ENCODE measurements at places on chromosomes 6 and 20.

DNA sequence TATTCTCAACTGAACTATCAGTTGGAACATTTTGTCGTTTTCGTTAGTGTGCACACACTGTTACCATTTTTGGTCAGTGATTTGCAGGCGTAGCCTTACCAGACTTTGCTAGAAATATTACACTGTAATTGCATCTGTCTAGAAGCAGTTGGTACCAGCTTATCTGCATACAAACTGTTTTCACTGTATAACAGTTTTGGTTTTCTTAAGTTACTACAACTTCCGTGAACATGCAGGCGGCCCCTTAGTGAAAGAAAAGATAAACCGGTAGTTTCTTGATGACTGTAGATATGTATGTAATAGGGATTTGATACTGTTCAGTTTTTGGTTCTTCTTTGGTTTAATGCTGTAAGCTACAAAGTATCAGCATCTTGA is 1.3 kb downstream of the DSTN start:
- DNase-seq: no peak

- no peak for DNase-seq
Measured at GRCh38 chr6:145725570-145725969, 9.8 kb downstream of the EPM2A start.

DNA sequence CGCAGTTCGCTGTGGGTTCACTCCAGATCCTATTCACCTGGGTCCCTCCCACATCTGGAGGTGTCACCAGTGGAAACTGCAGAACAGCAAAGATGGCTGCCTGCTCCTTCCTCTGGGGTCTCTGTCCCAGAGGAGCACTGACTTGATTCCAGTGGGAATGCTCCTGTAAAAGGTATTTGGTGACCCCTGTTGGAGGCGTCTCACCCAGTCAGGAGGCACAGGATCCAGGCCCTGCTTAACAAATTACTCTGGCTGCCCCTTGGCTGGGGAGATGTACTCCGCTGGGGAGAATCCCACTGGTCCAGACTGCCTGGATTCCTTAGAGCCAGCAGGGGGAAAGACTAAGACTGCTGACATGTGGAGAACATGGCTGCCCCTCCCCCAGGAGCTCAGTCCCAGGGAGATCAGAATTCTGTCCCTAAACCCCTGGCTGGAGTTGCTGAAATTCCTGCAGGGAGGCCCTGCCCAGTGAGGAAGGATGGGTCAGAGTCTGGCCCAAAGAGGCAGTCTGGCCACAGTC is 483.0 kb downstream of the CBLN4 start:
- DNase-seq: no peak

DNA sequence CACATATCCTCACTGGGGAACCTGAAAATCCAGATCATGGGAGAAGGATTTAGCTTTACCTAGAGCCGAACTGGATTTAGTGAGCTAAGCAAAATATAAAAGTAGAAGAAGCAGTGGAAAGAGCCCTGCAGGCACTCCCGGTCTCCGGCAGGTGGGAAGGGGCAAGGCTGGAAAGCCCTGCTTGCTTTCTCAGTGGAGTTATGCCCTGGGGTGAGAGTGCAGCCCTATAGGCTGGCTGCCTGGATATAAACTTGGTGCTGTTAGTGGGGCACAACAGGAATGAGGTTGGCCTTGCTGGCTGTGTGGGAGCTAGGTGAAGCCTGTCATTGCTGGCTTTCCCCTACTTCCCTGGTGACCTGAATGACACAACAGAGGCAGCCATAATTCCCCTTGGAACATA is 122.0 kb downstream of the CDK19 start:
- no peak for DNase-seq

DNA sequence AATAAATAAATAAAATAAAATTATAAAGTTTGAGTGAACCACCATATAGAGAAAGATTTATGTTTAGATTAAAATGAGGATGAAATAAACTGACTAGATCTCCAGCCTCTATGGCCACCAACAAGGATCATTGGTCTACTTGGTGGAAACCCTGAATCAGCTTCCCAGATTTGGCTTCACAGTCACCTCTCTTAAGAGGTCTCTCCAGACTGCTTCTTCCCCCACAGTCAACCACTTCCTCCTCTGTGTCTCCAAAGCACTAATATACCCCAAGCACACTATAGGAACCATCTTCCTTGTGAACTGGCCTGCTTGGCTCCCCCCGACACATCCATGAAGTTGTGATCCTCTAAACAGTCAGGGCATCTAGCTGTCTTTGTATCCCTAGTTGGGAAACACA is 529.6 kb upstream of the RNF217 start:
- no peak for DNase-seq

GRCh38 chr6:152598901-152599537 is 38.1 kb downstream of the SYNE1 start:
- DNase-seq: peak; percentile 40

DNA sequence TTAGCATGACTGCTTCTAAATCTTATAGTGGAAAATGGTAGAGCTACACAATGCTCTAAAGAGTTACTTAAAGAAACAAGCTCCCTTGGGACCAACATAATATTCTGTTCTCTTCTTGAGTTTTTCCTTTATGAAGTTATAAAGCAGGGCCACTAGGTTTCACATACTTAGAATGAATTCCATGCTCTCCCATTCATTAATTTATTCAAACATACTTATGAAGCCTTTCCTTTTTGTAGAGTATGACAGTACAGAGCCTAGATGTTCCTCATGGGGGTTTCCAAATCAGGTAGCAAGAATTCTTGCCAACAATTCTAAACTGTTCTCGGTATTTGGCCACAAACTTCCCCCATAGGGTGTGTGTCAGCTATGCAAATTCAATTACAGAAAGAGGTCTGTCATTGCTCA is 20.6 kb upstream of the FABP7 start:
- no peak for DNase-seq

DNA sequence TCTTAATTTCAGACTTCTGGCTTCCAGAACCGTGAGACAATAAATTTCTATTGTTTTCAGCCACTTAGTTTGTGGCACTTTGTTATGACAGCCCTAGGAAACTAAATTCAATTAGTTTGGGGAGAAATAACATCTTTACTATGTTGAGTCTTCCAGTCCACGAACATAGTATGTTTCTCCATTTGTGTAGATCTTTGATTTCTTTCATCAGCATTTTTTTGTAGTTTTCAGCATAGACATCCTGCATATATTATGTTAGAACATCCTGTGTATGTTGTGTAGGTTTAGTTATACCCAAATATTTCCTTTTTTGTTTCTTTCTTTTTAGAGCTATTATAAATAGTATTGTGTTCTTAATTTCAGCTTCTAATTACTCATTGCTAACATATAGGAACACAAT is 18.0 kb upstream of the HMGA1 start:
- DNase-seq: no peak

- no peak for DNase-seq
Measured at GRCh38 chr6:32108727-32109113, 418 bp downstream of the TNXB start.

DNA sequence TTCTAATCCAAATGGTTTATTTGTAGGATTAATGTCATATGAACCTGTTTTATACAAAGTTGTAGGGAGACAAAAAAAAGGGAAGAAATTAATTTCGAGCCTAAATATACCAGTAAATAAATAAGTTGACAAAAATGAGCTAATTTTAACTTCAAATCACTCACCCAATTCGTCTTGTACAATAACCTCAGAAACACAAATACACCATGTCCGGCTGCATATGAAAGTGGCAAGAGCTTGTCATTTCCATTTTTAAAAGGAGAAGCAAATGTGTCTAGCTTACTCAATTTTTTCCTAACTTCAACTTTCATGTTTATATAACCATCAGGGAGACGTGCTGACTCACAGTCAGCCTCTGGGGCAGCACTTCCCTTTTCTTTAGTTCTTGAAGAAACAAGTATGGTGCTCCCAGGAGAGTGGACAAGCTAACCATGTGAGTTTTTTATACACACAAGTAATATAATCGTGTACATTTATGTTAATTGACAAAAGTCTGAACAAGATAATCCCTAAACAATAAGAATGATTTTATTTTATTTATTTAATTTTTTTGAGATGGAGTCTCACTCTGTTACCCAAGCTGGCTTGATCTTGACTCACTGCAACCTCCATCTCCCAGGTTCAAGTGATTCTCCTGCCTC is 55.5 kb upstream of the SGK1 start:
- DNase-seq: peak; percentile 79

GRCh38 chr20:49661560-49662329 is 51.9 kb downstream of the B4GALT5 start:
- DNase-seq: no peak

DNA sequence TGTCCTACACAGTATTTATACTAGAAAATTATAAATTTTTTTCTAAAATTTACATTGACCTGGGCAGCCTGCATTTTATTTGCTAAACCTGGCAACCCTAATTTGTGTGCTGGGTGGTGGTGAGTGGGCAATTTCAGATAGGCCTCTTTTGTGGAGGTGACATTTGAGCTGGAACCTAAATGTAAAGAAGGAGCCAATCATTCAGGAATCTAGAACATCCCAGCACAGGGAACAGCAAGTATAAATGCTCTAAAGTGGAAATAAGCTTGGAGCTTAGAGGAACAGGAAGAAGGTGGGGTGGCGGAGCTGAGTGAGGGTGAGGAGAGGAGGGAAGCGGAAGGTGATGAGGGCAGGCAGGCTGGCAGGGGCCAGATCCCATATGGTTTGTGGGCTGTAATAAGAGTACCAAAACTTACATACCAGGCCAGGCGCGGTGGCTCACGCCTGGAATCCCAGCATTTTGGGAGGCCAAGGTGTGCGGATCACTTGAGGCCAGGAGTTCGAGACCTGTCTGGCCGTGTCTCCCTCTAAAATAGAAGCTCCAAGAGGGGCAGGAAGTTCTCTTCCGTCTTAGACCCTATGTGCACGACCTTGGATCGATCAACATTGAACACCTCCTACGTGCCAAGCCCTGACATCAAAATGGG is 549 bp upstream of the CSE1L start:
- DNase-seq: peak; percentile 47

GRCh38 chr6:125587666-125588632 is 161.5 kb upstream of the HEY2 start:
- no peak for DNase-seq

GRCh38 chr20:1423625-1424106 is 30.8 kb upstream of the FKBP1A start:
- DNase-seq: peak; percentile 42

DNA sequence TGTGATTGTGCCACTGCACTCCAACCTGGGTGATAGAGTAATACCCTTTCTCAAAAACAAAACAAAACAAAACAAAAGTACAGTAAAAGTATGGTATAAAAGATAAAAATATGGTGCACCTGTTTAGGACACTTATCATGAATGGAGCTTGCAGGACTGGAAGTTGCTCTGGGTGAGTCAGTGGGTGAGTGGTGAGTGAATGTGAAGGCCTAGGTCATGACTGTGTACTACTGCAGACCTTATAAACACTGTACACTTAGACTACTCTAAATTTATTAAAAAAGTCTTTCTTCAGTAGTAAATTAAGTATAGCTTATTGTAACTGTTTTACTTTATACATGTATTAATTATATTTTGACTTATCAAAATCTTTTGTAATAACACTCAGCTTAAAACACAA is 46.0 kb downstream of the ZFP64 start:
- DNase-seq: peak; percentile 22

- no peak for DNase-seq
Measured at GRCh38 chr20:49980140-49981008, 2.4 kb upstream of the SNAI1 start.

DNA sequence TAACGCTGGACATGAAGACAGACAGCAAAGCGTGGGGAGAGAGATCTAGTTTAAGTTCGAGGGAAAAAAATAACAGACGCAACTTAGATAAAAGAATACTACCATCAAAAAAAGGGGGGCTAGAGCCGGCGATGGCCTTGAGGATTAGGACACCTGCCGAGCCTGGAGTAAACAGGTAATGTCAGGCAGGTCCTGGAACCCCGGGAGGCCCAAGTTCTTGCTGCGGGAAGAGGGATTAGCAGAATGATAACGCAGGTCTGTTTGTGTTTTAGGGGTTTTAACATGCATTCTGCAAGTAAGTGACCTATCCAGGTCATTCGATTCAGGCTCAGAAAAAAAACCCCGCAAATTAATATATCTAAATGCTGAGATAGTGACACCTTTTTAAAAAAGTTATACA is 754 bp upstream of the TMEM170B start:
- DNase-seq: peak; percentile 4

DNA sequence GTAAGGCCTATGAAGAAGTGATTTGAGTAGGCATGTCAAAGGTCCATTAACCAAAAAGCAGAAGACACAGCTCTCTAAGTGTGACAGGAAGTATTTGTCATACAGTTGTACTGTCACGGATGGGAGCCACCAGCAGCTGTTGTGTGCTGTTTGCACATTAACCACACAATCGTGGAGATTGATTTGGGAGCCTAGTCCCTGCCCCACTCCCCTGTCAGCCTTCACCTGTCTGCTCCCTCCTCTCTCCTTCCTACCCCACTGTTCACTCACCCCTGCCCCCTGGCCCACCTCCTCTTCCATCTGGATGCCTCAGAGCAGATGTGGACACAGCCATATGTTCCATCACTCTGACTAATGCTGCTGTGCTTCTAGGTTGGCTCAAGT is 124.7 kb upstream of the SPACA1 start:
- DNase-seq: no peak

GRCh38 chr20:49384437-49385434 is 97.7 kb downstream of the KCNB1 start:
- peak; percentile 64 for DNase-seq

DNA sequence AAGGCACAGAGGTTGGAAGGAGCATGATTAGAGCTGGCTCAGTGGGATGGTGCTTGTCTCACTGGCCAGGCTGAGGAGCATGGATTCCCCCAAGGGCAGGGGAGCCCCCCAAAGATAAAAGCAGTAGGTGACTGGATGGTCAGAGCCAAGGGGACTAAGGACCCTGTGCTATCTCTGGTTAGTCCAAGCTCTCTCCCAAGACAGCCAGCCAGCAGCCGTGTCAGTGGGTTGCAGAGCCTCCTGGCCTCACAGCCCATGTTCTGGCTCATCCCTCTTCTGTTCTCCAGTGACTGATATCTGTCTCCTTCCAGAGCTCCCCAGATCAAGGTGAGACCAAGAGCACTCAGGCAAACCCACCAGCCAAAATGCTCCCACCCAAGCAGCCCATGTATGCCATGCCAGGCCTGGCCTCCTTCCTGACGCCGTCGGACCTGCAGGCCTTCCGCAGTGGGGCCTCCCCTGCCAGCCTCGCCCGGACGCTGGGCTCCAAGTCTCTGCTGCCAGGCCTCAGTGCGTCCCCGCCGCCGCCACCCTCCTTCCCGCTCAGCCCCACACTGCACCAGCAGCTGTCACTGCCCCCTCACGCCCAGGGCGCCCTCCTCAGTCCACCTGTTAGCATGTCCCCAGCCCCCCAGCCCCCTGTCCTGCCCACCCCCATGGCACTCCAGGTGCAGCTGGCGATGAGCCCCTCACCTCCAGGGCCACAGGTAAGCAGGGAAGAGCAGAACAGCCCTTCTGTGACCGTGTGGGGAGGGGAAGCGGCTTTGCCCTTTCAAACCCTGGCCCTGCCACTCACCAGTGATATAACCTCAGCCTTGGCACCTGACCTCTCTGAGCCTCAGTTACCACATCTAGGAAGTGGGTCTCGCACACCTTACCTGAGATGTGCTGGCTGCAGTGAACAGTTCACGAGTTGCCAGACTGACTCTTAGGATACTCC is 121.3 kb downstream of the JPH2 start:
- DNase-seq: no peak

GRCh38 chr6:165573671-165574070 is 89.4 kb downstream of the PDE10A start:
- peak; percentile 47 for DNase-seq
